ENCODE measurements at places on chromosomes 13 and 19.

- DNase-seq: no peak
Measured at GRCh38 chr19:55488986-55489710, 912 bp downstream of the SSC5D start.

DNA sequence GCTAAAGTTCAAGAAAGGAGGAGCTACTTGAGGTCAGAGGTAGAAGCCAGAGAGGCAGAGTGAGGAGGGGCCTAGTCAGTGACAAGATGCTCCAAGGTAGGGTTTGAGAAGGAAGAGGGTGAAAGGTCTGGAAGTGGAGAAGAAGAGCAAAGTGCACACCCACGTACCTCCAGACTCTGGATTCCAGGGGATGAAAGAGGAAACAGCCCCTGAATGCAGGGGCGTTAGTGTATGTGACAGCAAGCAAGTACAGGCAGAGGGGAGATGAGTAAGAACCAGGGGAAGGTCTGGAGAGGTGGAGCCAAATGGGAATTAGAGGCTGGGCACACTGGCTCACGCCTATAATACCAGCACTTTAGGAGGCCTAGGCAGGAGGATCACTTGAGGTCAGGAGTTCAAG is 8.7 kb downstream of the RPS28 start:
- DNase-seq: no peak

GRCh38 chr13:87582399-87582798 is 88.8 kb upstream of the SLITRK5 start:
- DNase-seq: no peak

GRCh38 chr19:51135004-51135403 is 7.1 kb upstream of the SIGLEC7 start:
- no peak for DNase-seq

DNA sequence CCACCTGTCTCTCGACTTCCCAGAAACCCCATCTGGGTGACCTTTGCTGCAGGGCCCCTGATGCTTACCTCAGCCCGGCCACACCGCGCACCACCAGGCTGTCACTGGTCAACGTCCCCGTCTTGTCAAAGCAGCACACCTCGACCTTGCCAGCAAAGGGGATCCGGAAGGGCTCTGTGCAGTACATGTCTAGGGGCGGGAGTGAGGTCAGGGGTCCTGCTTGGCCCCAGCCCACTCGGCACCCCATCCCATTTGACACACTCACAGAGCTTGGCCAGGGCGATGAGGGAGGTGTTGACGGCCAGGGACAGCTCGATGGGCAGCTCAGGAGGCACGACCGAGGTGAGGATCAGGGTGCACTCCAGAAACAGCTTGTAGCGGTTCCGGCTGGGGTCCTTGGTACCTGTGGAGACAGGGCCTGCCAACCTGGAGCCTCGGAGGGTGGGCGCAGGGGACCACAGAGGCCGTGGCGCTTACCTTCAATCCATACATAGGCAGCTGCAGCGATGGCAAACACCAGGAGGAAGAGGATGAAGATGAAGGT is 8.4 kb downstream of the ATP13A1 start:
- DNase-seq: no peak

GRCh38 chr13:96492766-96493165 is 402.9 kb downstream of the HS6ST3 start:
- DNase-seq: no peak

GRCh38 chr13:71704656-71705055 is 162.3 kb downstream of the DACH1 start:
- DNase-seq: no peak

- no peak for DNase-seq
Measured at GRCh38 chr13:113656003-113656588, 1.9 kb downstream of the ATP4B start.

DNA sequence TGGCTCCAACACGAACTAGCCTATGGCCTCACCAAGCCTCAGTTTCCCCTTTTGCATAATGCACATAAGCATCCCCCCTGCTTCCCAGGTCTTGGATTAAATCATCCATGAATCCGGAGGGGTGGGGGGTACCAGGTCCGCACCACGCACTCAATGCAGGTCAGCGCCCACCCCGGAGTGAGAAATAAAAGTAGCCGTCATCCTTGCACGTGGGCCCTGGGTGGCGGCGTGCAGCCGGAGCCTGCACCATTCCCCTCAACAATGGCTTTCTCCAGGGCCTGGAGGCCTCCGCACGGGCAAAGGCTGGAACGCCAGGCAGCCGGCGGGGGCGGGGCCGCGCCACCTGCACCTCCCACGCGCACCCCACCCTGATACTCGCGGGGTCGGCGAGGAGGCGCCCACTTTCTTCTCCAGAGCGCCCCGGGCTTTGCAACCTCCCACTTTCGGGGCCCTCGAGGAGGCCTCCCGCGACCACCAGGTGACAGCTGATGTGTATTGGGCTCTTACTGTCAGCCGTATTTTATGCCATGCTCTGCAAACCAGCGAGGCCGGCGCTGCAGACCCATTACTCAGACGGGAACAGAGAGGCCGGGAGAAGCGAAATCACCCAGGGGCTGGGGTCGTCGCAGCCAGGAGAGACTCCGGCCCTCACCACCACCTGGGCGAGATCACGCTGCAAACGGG is 767 bp upstream of the GADD45B start:
- DNase-seq: peak; percentile 30

DNA sequence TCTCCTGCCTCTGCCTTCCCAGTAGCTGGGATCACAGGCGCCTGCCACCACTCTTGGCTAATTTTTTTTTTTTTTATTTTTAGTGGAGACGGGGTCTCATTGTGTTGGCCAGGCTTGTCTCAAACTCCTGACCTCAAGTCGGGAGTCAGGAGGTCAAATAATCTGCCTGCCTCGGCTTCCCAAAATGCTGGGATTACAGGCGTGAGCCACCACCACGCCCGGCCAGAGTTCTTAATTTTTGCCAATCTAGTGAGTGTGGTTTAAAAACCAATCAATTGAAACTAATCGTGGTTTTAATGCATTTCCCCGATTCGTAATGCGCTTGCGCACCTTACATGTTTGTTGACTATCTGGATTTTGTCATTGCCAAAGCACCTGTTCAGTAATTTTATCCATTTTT is 37.0 kb downstream of the SKA3 start:
- DNase-seq: no peak

DNA sequence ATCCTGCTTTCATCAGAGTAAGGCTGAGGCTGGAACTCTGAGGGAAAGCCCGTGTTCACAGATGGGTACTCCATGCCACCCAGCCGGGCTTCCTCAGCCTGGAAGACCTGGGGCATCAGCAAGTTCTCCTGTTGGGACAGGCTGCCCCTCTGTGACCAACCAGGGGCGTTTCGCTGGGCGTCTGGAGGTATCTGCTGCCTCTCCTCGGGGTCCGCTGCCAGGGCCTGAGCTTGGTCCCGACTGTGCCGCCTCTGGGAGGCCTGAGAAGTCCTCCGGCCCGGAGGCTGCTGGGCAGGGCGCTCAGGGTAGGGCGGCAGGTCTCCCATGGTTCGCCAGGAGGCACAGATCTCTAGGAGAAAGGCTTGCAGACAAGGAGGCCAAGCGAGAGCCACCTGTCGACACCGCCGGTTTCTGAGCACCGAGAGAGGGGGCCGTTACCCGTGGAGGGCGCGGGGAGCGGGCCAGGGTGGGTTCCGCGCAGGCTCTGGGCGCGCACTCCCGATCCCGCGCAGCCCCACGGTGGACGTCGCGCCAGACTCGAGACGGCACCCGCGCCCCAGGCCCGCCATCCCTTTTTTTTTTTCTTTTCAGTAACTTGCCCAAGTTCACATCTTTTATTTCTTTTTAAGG is at the start of gene RSPH6A:
TSS of gene RSPH6A (minus strand) at position 458 of the 630 bp plus-strand sequence. CDS start at position 326, 132 bp downstream.
- no peak for DNase-seq

GRCh38 chr13:105202354-105202753 is 1333.1 kb downstream of the EFNB2 start:
- DNase-seq: no peak

GRCh38 chr13:40468227-40468838 is 198.1 kb downstream of the FOXO1 start:
- no peak for DNase-seq

DNA sequence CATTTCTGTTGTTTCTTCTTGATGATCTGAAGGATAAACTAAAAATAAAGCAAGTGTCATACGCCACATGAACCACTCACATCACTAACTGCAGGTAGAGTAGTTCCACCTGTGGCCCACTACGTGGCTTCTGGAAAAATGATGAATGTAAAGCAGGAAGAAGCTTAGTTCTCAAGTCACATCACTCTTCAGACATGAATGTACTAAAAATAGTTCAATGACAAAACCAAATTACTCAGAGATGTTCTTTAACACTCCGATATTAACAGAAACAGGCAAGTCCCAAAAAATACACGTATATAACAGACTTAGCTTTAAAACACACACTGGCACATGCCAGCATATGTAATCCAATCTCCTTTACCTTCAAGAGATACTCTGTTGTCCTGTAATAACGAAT is 21.6 kb downstream of the RAB20 start:
- DNase-seq: no peak

GRCh38 chr13:110023729-110024644 is 237.6 kb upstream of the IRS2 start:
- no peak for DNase-seq

- DNase-seq: no peak
Measured at GRCh38 chr19:48683349-48683748, 10.5 kb upstream of the NTN5 start.

- DNase-seq: no peak
Measured at GRCh38 chr19:44848036-44848811, 2.1 kb downstream of the NECTIN2 start.

- no peak for DNase-seq
Measured at GRCh38 chr13:27375686-27376326, 48.6 kb upstream of the GTF3A start.

DNA sequence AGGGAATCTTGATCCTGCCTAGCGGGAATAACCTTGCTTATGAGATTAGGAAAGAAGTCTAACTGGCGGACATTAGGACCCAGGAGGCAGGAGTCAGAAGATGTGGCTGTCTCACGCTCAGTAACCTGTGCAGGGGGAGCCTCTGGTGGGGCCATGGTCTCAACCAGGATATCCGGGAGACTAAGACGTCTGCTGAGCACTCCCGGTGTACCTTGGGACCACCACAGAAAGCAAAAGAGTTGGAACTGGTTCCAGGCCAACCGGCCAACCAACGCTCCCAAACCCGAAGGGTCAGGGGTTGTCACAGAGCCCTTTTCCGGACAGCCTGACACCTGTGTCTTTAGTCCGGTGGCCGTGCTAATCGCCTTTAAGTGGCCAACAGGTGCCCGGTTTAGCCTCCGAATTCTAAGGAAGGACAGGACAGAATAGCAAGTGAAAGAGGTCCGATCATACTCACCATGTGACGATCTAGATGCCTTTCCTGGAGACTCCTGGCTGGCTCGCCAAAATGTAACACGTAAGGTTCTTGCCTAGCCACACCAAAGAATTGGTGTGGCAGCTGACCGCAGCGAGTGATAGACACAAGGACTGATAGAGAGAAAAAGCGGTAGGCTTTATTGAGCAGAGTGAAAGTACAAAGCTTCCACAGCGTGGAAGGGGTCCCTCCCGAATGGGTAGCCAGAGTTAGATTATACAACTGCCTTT is 103.9 kb upstream of the DIAPH3 start:
- no peak for DNase-seq

GRCh38 chr13:91592056-91593014 is 193.9 kb downstream of the GPC5 start:
- DNase-seq: no peak

GRCh38 chr19:58024661-58025060 is 9.2 kb upstream of the ZSCAN1 start:
- no peak for DNase-seq

GRCh38 chr13:36804588-36804987 is 14.4 kb upstream of the RFXAP start:
- DNase-seq: no peak

DNA sequence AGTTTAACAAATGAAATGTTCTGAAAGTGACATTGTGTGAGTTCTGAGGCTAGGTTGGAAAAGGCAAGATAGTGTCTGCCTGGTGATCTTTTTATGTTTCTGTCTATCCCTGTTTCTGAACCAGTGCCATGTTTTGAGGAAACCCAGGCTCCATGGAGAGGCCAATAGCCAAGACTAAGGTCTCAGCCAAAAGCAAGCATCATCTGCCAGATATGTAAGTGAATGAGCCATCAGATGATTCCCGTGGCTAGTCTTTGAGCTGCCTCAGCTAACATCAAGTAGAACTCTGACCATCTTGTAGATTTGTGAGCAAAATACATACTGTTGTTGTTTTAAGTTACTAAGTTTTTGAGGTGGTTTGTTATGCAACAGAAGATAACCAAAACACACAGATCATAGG is 19.6 kb upstream of the CCNA1 start:
- no peak for DNase-seq

DNA sequence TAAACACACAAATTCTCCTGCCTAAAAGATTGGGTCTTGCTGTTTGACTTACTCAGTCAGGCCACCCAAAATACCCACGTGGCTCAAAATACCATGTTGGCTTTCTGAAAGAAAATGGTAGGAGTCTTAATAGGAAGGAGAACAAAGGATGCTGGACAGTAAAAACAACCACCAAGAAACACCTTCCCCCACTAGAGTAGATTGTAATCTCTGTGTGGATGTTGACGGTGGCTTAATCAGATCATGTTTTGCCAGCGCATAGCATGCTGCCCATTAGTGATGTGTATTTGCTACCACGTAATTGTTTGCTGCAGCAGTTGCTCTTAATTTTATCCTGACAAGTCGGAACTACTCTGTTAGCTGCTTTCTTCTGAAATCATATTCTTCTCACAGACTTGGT is 1229.3 kb upstream of the SLC10A2 start:
- DNase-seq: no peak

DNA sequence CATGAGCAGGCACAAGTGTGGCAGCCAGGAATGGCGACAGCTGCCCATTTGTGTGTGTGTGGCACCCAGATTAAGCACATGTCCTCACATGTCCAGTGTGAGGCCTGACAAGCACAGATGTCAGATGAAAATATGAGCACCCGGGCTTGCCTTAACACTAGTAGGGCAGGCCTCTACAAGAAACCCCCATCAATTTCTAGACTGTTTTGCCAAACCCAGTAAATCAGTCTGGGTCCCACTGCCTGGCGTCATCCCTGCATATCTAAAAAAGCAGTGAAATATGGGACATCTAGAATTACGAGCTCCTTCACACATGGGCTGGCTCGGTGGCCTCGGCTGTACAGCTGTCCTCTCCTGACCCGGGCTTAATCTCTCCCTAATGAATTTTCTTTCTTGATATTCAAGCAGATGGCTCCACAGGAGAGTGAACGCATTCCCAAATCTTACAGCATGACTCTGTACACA is 432.7 kb downstream of the FOXO1 start:
- DNase-seq: no peak

- no peak for DNase-seq
Measured at GRCh38 chr13:73216381-73216831, 157.6 kb downstream of the KLF5 start.

- no peak for DNase-seq
Measured at GRCh38 chr13:95480131-95480545, 72.4 kb upstream of the CLDN10 start.

GRCh38 chr13:44573790-44574465 is 2.2 kb downstream of the TSC22D1 start:
- DNase-seq: no peak

- DNase-seq: no peak
Measured at GRCh38 chr19:54391589-54392061, 23.6 kb upstream of the TTYH1 start.

- no peak for DNase-seq
Measured at GRCh38 chr19:2385053-2385721, 25.1 kb downstream of the TMPRSS9 start.

- DNase-seq: no peak
Measured at GRCh38 chr13:107035186-107035585, 467.2 kb upstream of the ARGLU1 start.

All from T-helper 22 cell (primary cell).